Midbrain (tissue), 1 donor: ENCODE measurements at places on chromosomes 4 and X.

- DNase-seq: no peak
These were observed 343.5 kb upstream of the SFRP2 start for GRCh38 chr4:154132406-154132805.

GRCh38 chr4:58760100-58760499 is 1649.9 kb upstream of the IGFBP7 start:
- DNase-seq: no peak

DNA sequence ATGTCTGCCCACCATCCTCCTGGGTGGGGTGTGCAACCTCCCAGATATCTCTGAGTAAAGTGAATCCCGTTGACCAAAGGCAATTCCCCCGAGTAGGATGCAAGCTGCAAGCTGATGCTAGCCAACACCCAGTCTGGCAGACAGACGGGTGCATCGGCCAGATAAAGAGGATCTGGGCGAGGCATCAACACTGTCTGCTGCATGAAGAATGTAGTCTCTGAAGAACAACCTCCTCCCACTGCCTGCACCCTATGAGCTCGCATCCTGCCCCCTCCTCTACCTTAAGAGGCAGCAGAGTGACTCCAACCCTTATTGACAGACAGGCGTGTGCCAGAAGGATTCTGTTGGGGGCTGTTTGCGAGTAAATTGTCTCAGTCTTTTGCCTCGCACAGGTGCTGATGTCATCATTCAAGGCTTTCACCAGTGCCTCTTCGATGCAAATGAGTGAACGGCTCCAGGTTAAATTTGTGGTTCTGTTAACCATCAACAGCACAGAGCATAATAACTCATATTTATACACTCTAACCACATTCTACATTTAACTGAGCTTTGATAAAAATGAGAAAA is 546.9 kb downstream of the BCOR start:
- DNase-seq: no peak

GRCh38 chrX:37476571-37477170 is 94.8 kb upstream of the LANCL3 start:
- DNase-seq: no peak

DNA sequence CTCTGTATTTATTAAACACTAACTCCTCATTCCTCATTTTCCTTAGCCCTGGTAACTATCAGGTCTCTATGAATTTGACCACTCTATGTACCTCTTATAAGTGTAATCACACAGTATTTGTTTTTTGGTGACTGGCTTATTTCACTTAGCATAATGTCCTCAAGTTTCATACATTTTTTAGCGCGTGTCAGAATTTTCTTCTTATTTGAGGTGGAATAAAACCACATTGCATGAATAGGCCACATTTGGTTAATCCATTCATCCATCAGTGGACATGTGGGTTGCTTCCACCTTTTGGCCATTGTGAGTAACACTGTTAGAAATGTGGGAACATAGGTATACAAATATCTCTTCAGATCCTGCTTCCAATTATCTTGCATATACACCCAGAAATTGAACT is 341.2 kb upstream of the BOD1L1 start:
- DNase-seq: no peak

- DNase-seq: no peak
These were observed 178.2 kb upstream of the GPC4 start for GRCh38 chrX:133593531-133593930.

GRCh38 chrX:109534933-109535332 is 1.7 kb upstream of the NXT2 start:
- DNase-seq: no peak
